ENCODE measurements at places on chromosomes 2 and 18.
A peak's percentile ranks its signal among the peaks of the same experiment; 100 is the strongest.

DNA sequence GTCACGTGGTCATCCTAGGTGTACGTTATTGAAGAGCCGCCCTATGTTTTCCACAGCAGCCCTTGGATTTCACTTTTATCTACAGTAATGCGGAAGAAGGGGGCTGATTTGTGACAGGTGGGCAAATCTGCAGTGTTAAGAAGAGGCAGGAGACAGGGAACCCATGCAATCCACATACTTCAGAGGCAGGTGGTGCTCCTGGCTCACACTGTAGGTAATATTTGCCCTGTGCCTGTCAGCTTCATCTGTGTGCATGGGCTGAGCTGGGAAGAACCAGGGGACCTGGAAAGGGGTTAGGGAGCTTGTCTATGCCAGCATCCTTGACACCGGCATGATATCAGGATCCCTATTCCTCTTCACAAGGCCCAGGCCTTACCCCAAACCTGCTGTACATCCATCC is 183.9 kb downstream of the SH3RF3 start:
- no peak for DNase-seq

DNA sequence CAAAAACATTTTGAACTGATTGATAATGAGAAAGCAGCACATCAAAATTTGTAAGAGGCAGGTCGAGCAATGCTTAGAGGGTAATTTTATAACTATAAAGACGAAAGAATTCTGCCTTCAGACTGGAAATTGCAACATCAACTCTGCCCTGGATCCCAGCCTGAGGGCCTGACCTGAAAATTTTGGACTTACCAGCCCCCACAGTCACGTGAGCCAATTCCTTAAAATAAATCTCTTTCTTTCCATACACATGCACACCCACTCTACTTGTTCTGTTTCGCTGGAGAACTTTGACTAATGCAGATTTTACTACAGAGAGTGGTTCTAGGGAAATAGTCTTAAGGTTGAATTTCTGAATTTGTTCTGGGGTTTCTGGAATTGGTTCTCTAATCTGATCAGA is 14.6 kb upstream of the ACOXL start:
- DNase-seq = no peak

DNA sequence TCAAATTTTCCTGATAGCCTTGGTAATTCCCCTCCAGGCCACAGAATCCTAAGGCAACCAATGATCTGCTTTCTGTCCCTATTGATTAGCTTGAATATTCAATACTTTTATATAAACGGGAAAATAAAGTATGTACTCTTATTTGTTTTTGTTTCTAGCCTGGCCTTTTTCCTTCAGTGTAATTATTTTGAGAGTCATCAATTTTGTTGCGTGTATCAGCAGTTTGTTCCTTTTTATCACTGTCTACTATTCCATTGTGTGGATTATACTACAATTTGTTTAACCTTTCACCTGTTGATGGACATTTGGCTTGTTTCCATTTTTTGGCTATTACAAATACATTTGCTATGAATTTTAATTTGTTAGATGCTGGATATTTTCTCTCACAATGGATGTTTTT is 39.2 kb upstream of the LRRC30 start:
- DNase-seq = no peak

DNA sequence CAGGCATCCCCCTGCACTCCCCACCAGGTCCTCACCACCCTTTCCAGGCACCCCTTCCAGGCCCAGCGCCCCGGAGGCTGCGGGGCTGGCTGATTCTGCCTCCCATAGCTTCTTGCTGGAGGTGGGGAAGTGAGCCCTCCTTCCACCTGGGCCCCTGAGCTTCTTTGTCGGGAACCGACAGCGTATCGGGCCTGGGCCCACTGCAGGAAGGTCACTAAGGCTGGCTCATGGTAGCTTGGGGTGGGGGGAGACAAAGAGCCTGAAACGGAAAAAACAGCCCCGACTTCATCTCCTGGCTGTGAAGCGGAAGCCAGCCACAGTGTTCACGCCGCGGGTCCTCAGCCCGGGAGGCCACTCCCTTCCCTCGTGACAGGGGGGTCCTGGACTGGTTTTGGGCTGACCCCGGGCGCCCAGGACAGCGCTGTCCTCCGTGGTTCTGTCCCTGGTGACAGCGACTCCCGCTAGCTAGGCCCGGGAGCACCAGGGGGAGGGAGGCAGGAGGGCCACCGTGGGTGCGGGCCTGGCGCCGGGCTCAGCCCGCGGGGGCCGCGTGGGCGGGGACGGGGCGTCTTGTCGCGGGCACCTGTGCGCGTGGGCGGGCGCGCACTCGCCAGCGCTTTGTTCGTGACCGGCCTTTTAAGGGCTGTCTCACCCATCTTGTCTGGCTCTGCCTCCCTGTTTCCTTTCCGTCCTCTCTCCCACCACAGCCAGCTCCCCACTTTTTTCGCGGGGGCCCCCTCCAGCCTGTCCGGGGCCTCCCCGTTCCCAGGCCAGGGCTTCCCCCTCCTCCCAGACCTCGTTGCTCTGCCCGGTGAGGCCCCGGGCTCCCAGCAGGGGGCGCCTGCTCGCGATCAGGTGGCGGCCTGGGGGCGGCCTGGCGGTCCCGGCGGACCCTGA is 64.9 kb downstream of the DNMT3A start:
- DNase-seq = no peak

DNA sequence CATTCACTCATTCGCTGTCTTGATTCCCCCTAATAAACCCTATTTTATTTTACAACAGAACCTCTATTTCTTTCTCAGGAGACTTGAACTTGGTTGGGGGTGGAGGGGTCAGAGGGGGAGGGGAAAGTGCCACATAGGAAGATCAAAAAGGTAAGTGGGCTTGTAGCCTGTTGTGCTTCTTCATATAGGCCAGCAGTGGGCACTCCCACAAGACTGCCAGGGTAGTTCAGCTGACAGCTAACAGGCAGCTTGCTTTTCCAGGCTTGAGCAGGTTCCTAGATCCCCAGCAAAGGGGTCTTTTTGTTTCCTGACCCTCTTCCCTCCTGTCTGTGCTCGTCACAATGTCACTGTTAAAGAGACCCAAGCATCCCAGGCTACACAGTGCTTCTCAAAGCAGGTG is 829 bp upstream of the KIAA2012 start:
- no peak for DNase-seq

DNA sequence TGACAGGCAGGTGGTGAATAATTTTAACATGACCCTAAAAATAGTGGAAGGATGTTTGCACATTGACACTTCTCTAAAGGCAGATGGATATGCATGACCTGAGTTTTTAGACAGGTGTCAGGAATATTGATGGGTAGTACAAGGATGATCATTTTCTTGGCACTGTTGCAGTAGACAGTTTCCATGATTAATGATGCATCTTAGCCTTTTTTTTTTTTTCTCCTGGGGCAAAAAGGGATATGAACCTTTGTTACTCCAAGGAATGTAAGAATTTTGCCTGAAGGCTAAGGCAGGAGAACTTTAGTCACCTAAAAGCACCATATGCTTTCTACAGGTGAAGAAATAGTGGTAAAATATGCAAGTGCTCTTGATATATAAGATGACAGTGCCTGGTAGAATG is 136.3 kb upstream of the CAVIN2 start:
- no peak for DNase-seq

DNA sequence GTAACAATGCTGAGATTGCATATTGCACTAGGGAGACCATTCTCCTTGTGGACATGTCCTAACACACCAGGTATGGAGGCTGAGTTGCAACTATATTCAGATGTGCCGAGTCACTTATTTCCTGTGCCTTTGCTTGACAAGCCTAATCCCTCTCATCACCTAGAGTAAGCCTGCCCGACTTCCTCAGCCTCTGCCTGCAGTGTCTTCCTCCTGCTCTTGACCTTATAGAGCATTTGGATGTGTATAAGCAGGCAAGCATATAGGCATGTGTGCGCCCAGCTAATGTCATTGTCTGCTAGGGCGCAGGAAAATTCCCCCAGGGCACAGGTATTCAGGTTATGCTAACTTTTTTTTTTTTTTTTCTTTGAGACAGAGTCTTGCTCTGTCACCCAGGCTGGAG is 316.9 kb downstream of the CDH2 start:
- DNase-seq = no peak

DNA sequence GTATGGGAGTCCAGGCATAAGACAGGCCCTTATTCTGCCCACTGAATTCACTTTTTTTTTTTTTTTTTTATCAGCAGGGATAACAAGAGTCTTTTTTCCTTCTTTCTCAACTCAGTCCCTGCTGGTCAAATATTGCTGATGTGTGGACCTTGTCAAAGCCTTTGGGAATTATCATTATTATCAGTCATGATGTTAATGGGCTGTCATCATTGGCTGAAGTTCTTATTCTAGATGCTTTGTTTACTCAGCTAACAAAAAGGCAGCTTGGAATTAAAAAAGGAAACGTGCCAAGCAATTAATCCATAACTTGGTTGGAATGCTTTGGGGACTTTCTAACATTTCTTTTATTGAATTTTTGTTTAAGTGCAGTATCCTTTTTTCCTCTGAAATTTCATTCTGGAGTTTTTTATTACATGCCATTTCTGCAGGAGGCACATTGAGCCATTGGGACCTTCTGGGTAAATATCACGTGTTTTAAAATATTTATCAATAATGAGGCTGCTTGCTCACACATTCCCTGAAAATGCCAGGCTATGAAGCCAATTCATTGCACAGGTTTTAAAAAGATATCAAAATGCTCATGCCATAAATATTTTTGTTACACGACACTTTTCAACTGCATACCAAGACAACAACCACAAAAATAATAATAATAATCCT is 246.3 kb downstream of the TXNL1 start:
- DNase-seq = no peak

GRCh38 chr2:27714053-27714452 is 50.4 kb downstream of the SLC4A1AP start:
- DNase-seq = no peak

- DNase-seq = no peak
Observed at GRCh38 chr2:204282525-204282924, 262.8 kb upstream of the PARD3B start.

DNA sequence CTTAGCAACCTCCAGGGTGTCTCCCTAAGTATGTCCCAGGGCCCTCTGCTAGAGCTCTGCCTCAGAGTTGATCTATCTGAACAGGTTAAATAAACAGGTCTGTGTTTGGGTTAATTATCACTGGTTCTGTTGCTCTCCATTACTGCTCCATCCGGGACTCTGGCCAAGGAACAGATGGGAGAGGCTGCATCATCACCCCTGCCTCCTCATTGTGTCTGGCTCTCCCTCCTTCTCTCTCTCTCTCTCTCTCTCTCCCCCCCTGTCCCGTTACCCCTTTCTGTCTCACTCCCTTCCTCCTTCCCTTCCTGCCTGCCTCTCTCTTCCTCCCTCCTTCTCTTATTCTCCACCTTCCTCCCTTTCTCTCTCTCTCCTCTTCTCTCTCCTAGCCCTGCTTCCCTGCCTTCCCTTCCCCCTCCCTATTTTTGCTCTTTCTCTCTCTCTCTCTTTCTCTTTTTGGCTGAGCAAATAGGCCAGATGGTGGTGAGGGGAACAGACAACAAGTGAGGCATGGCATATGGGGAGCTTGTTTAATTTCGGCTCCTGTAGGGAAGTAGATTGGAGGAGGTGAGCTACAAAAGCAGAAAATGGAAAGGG is 62.1 kb downstream of the SETBP1 start:
- no peak for DNase-seq

DNA sequence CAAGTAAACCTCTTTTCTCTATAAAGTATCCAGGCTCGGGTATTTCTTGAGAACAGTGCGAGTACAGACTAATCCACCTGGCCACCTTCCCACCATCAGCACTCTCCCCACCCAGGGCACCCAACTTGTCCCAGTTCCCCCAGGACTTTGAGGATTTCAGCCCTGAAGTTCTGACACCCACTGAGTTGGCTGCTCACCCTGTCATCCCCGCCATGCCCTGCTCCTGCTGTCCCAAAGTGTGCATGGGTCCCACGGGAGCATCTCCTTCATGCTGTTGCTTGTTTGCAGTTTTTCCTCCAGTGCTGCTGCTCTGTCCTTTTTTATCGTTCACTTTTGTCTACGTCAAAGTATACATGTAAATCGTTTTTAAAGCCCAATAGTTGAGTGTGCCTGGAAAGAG is 273.9 kb downstream of the PHLPP1 start:
- DNase-seq = no peak

DNA sequence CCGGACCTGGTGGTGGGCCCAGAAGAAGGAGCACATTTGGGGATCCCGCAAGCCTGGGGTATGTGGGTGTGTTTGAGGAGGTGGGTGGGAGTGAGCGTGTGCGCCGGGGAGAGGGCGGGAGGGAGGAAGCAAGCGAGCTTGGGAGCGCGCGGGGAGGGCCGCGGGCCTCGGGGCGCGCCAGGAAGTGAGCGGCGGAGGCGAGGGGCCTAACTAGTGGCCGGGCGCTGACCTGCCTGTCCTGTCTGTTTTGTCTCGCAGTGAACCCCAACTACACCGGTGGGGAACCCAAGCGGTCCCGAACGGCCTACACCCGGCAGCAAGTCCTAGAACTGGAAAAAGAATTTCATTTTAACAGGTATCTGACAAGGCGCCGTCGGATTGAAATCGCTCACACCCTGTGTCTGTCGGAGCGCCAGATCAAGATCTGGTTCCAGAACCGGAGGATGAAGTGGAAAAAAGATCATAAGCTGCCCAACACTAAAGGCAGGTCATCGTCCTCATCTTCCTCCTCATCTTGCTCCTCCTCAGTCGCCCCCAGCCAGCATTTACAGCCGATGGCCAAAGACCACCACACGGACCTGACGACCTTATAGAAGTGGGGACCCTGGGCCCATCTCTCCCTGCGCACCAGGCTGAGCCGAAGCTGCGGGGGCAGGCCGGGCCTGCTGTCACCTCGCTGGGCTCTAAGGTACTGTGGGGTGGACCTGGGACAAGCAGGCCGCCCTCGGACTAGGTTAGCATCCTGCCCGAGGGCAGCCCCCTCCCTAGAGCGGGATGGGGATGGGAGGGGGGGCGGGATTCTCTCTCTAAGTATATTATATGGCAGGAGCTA is 1.2 kb downstream of the HOXD4 start:
- DNase-seq = no peak

GRCh38 chr2:206083602-206084438 is 2.2 kb downstream of the INO80D start:
- DNase-seq = no peak

GRCh38 chr18:2848247-2849246 is 1.7 kb downstream of the EMILIN2 start:
- no peak for DNase-seq

- DNase-seq = no peak
Observed at GRCh38 chr2:137951586-137951985, 12.7 kb upstream of the HNMT start.

- DNase-seq = peak; percentile 22
Observed at GRCh38 chr2:195659982-195660890, 3.2 kb downstream of the SLC39A10 start.

- no peak for DNase-seq
Observed at GRCh38 chr2:31998731-31999383, 12.0 kb downstream of the MEMO1 start.

GRCh38 chr18:52208646-52209045 is 131.4 kb upstream of the DCC start:
- no peak for DNase-seq

Data from HuH-7.5 (cell line).